Activated naive CD4-positive, alpha-beta T cell treated with anti-CD3 and anti-CD28 coated beads, Interleukin-2, amount 50 U/mL, for 72 hours (primary cell): ENCODE measurements at places on chromosomes 2 and 18. TPM values are rescaled to one million over a fixed set of nuclear protein-coding genes. Genes with fewer than 3 reads are reported as not detected.

DNA sequence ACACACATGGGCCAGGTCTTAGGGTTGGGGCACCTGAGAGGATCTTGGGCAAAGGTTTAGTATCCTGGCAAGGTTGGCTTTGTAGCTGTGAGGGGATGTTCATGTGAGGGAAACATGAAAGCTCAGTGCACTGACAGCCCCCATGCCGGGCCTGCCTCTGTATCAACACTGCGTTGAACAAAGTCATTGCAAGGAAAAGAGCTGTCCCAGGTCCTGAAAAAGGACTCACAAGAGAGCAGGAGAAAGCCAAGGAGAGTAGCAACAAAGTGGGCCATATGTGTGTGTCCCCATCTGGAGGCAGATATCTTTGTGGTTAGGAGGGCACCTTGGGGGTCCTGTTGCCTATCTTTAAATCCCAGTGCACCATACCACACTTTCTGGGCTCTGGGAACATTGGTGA, 237.8 kb upstream of the THSD7B start:
- no peak for DNase-seq

DNA sequence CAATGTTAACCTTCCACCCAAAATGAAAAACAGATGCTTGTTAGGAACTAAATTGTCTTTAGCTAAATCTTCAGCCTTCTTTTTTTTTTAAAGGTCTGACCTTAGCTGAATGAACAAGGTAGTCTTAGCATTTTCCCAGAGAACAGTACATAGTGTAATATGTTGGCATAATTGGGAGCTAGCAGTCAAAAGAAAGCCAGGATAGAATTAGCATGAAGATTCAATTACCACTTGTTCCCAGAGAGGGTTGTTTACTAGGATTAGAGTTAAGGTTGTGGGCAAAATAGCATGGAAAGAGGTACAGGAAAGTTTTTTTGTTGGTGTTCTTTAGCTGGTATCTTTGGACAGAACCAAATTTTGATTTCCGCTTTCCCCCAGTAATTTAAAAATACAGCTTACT, 6.9 kb downstream of the CDH20 start:
- DNase-seq = no peak

MAP3K19 gene
- 0.64 TPM for total RNA-seq

GRCh38 chr18:3223356-3223755, 3.6 kb upstream of the MYOM1 start:
- DNase-seq = no peak

DRC1 gene
- not detected for total RNA-seq

- DNase-seq = no peak
These were observed 9.5 kb downstream of the MAPRE2 start for GRCh38 chr18:35050705-35051195.

POTEI gene
- not detected for total RNA-seq

GRCh38 chr2:20781656-20782265, 41.1 kb downstream of the LDAH start:
- no peak for DNase-seq

DNA sequence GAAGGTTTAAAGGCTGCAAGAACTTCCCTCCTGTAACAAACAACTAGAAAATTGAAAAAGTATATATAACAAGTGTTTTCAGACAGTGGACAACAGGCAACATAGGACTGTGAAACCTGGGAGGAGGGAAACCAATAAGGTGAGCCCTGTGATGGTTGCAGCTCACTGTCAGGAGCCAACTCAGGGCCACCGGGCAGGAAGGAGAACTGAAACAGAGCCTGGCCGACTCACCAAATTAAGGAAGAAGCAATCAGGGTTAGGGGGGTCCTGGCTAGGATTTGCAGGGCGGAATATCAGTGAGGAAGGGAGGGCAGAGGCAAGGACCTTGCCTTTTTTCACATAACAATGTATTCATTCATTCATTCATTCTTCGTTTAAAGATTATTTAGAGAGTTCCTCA, 21.8 kb upstream of the CNRIP1 start:
- DNase-seq = no peak

DNA sequence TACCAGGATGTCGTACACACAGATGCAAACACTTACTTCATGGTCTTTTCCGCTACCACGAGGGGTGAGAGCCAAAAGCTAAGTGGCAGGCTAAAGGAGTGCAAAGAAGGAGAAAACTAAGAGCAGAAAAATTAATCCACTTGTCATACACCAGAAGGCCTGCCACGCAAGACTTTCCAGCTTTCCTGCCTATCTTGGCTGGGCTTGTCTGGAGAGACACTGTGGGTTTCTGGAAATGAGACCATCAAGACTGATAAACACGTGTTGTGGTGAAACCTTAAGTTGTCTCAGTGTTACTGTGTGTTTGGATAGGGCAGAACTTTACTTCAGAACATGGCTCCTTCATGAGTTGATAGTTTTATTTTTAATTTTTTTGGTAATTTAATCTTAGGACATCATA, 175.6 kb downstream of the FMNL2 start:
- DNase-seq = no peak

DNA sequence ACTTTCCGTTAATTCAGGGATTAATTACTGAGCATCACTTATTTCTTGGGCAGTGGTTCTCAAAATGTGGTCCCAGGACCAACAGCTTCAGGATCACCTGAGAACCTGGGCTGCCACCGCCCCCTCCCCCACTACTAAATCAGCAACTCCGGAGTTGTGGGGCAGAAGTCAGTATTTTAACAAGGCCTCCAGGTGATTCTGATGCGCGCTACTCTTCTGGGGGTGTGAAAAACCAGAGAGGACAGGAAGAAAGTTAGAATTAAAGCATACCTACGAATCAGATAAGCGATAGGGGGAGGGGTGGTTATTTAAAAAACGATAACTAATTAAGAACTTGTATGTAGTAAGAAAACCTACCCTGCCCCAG, 319 bp downstream of the ZSCAN30 start:
- peak; percentile 18 for DNase-seq

DNA sequence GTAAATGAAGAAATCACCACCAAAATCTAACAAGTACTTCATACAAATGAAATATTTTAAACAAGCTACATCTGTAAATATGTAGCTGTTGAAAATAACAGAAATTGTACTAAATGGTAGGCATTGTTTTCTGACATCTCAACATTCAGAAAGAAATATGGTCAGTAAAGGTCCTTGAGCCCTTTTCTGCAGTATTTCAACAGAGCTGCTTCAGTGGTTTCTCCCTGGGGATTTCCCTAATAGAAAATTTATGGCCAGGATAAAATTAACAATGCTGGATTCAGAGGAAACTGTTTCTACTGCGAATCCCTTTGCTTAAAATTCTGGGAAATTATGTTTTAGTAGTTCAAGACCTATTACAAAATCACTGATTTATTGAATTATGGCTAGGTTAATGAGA, 256.6 kb downstream of the PIEZO2 start:
- DNase-seq = no peak

- no peak for DNase-seq
These were observed 1.4 kb downstream of the REEP1 start for GRCh38 chr2:86335865-86336674.
